ENCODE measurements at places on chromosomes 1 and 21.

DNA sequence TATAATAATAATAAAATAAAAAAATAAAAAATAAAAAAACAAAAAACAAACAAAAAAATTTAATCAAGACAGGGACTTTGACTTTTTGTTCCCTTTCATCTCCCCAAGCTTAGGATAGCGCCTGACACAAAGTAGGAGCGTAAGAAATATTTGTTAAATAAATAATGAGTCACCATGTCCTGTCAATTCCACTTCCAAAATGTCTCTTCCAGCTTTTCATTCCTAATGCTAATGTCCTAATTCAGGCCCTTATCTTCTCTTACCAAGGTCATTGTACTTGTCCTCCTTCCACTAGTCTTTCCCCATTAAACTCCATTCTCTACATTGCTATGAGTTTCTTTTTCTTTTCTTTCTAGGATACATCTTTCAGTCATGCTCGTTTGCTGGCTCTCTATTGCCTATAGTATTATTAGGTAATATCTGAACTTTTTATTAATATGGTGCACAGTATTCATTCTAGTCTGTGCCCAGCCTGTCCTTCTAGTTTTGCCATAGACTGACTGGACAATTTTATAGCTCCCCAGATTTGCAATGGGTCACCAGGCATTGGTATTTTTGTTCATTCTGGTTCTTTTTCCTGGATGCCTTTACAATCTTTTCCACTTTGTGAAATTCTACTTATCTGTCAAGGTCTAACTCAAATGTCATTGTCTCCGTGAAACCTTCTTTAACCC, 11.4 kb downstream of the NEXN start:
- DNase-seq: no peak

GRCh38 chr1:85494074-85494903, 29.3 kb upstream of the DDAH1 start:
- no peak for DNase-seq

DNA sequence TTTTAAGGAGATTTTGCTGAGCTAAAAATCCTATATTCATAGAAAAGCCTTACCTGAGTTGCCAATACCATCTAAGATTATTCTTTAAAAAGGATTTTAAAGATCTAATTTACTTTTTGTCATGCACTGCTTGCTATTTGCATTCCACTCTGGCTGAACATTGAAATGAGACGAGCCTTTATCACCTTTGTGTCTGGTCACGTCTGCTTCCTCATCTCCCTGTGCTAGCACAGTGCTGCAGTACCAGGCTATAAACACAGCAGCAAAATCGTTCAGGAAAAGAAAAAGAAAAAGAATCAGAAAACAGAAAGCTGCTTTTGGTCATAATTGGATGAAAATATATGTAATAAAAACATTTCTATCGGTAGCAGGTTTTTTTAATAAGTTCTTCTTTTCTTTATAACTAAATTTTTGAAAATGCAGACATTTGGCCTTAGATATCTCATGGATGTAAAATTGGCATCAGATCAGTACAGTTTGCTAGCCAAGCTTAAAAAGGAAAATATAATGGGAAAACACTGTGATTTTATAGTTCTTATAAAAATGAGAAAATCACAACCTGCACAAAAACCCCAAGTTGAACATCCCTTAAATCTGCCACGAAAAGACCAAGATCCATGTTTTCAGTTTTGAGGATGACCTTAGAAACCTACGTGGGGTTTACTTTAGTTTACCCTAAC, 735.7 kb upstream of the CXADR start:
- no peak for DNase-seq

DNA sequence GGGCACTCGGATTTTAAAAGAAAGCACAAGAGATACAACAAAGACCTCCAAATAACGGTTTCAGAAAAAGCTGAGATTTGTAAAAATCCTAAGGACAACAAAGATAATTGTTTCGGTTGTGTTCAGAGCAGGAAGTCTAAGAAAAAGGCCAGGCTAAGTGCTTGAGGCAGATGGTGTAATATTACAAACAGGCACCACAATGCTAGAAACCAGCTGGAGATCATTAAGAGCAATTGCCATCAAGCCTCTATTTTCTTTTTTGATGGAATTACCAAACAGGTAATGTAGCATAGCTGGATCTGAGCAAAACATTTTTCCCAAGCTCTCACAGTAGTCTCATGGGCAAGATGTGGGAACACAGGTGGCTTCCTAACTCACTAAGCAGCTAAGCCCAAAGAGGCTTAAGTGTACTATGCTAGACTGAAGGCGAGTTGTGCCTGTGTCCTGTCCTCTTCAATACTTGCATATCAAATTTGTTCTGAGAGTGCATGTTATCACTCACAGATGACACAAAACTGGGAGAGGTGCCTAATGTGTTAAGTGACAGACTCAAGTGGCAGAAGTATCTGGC, 161.6 kb downstream of the GLUL start:
- DNase-seq: no peak

GRCh38 chr1:234478152-234478480, 863 bp downstream of the TARBP1 start:
- DNase-seq: no peak

DNA sequence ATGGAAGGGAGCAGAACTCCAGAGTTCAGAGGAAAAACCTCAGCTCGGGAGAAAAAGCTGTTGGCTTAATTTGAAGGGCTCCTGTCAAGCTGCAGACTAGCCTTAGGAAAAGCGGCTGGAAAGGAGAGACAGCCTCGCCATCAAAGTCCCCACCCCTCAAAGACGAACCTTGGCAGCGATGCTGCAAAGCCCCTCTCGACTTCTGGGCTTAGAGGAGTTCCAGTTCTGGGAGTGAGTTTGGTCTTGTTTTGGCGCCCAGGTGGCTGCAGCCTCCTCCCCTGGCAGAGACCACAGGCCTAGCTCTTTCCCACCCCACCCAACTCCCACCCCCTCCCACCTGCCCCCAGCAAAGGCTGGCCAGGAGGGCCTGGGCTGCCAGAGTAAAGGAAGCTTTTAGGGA, 9.1 kb upstream of the TBX15 start:
- DNase-seq: no peak

DNA sequence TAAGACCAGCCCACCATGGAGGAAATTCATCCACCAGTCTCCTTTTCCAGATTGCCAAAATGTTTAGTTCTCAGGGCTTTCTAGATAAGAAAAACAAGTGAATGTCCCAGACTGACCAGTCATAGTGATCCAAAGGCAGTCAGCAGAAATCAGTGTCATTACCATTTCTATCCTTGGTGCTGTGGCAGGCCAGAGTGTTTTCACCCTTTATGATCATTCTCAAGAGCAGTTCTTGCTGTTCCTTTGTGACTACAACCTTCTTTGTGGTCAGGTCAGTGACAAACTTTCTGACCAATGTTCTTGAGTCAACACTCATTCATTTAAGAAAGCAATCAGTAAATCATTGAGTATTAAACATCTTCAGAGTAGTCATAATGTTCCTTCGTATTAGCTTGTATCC, 7.3 kb upstream of the DHCR24 start:
- DNase-seq: no peak

DNA sequence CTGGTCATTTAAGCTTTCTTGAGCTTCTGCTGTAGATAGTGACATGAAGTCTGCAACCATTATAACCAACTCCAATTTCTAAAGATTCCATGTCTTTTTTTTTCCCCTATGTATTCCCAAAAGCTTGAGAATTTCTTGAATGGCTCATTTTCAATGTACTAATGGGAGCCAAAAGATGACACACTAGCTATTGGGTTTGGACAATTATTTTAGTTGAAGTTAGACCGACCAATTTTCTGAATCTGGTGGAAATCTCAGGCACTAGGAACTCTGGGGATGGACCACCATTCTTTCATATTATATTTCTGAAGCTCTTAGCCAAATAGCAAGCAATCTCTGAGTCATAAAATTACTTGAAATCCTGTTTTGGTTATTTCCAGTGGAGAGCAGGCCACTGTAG, 617.4 kb upstream of the ADAMTS5 start:
- no peak for DNase-seq
